CD4-positive, alpha-beta T cell treated with Interferon alpha-2 for 1 hour (primary cell): ENCODE measurements at places on chromosomes 12 and 14.

GRCh38 chr14:67952786-67953185, 133.2 kb downstream of the RAD51B start:
- no peak for DNase-seq

- DNase-seq = no peak
Observed at GRCh38 chr14:97916669-97917568, 1119.7 kb downstream of the VRK1 start.

DNA sequence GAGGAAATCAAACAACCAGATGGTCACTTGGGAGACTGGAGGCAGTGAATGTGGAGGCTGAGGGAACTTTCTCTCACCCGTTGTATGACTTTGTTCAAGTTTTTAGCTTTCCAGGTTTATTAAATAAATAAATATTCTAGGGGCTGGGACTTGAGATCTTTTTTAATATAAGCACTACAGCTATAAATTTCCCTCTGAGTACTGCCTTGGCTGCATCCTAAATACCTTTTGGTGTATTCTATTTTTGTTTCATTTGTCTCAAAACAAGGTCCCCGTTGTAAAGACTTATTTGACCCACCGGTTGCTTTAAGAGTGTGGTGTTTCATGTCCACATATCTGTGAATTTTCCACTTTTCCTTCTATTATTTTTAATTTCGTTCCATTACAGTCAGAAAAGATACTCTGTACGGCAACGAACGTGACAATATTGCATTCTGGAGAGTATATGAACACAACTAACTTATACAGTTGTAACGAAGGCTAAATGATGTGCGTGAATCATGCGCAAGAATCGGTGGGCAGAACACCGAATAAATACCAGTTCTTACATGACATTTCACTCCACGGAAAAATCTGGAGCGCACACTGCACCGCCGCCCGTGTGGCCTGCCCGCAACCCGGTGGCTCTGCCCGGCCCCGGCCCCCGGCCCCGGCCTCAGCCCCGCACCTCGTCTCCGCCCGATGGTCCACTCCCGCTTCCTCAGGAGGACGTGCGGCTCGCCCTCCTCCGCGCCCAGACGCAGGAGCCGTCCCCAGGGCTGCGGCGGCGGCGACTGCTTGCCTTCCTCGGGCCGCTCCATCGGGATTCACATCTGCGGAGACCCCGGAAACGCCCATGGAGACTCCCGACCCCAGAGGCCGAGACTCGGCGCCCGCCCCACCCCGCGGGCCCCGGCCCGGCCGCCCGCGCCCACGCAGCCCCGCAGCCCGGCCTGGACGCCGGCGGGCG, 602 bp downstream of the CHFR start:
- DNase-seq = no peak

DNA sequence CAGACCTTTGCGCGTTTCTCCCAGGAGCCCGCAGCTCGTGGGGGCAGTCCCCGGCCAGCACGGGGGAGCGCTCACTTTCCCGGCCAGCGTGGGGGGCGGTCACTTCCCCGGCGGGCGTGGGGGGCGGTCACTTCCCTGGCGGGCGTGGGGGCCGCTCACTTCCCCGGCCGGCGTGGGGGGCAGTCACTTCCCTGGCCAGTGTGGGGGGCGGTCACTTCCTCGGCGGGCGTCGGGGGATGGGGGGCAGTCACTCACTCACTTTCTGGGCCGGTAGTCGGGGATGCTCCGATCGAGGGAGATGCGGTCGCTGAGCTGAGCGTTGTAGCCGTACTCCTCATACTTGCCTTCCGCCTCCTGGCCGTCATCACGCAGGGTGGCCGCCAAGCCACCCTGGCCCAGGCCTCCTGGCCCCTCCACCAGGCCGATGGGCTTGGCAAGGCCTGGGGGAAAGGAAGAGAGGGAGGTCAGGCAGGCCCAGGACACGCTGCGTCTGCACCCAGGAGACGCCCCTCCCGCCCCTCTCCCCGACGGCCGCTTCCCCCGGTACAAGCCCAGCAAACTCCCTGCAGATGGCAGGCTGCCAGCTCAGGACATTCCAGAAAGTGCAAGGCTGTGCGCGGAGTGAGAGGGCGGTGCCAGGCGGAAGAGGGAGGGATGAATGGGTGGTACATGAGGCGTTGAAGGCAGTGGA, 43.3 kb downstream of the GALNT9 start:
- DNase-seq = no peak

DNA sequence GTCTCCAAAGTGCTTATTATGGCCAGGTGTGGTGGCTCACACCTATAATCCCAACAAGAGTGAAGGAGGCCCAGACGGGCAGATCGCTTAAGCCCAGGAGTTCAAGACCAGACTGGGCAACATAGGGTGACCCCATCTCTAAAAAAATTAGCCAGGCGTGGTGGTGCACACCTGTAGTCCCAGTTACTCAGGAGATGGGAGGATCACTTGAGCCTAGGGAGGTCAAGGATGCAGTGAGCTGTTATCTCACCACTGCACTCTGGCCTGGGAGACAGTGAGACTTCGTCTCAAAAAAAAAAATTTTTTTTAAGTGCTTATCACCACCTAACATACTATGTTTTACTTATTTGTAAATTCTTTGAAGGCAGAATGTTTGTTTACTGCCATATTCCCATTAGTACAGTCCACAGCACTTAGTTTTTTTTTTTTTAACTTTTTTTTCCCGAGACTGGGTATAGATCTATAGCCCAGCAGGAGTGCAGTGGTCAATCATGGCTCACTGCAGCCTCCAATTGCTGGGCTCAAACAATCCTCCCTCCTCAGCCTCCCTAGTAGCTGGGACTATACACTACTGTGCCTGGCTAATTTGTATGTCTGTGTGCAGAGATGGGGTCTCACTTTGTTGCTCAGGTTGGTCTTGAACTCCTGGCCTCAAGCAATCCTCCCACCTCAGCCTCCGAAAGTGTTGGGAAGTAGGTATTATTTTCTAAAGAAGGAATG, 4.7 kb upstream of the KANSL2 start:
- DNase-seq = no peak

DNA sequence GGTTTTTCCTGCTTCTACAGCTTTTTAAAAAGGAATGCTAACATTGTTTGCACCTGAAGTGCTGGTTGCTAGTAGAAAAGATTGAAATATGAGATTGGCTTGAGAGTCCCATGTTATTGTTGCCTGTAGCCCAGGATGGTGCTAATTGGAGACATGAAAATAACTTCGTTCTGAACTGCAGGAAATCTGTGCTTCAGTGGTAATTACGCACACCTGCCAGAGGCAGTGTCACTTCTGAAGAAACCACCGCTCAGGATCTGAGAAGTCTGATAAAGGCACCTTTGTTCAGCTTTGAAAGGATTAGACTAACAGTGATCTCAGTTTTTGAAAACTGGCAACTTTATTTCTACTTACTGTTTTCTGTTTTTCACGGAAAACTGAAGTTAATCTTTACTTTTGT, 15.5 kb upstream of the ATP6V0A2 start:
- no peak for DNase-seq

DNA sequence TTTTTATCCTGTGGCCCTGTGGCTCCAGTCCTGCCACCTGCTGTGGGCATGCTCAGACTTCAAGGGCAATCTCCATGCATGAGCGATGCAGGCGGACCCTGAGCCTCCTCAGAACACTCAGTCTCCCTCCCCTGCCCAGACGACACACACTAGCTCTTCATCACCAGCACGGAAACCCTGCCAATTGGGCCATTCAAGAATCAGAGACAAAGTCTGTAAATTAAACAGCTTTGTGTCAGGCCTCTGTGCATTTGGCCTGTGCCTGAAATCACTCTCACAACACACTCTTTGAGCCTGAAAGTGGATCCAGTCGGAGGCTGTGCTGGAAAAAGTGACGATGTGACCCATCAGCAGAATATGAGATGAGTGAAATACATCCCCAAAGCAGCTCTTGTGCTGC, 12.5 kb downstream of the POU6F1 start:
- DNase-seq = no peak

DNA sequence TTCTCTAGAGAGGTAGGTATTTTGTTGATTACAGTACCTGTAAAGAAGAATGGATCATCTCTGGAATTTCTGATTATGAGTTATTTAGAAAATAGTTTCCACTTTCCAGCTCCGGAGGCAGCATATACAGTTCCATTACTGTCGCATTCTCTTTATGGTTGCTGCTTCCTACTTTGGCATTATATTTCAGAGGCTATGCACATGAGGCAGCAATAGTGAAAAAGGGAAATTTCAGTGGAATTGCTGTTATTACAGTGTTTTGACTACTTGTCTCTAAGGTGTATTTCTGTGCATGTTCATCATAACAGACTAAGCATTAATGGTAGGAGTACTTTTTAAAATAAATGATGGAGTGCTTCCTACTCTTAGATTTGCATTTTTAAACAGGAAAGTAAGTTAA, 10.2 kb downstream of the GNG2 start:
- no peak for DNase-seq

DNA sequence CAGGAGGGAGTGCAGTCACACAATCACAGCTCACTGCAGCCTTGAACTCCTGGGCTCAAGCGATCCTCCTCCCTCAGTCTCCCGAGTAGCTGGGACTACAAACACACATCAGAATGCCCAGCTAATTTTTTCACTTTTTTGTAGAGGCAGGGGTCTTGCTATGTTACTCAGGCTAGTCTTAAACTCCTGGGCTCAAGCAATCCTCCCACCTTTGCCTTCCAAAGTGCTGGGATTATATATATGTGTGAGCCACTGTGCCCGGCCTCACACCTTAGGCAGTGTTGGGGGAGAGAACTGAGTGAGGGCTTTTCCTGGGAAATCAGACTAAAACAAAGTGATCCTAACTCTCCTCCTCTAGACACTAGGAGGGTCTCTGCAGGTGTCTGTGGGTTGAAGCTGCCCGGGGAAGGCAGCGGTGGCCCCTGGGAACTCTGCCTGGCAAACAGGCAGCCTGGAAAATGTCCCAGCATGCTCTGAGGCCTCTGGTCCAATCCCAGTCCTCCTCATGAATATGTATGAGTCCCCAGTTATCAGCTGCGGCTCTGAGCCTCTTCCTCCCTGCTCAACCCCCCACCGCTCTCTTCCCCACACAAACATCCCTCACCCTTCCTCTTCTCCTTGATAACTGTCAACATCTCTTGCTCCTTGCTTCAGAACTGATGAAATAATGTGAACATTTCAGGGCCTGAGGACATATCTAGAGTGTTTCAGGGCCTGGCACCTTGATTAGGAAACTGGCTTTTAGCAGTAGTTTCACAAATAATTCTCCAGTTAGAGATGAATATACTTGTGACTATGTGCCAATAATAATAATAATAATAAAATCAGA, 7.9 kb upstream of the NAA25 start:
- peak; percentile 15 for DNase-seq

- no peak for DNase-seq
Observed at GRCh38 chr12:5345534-5345933, 86.4 kb upstream of the NTF3 start.

DNA sequence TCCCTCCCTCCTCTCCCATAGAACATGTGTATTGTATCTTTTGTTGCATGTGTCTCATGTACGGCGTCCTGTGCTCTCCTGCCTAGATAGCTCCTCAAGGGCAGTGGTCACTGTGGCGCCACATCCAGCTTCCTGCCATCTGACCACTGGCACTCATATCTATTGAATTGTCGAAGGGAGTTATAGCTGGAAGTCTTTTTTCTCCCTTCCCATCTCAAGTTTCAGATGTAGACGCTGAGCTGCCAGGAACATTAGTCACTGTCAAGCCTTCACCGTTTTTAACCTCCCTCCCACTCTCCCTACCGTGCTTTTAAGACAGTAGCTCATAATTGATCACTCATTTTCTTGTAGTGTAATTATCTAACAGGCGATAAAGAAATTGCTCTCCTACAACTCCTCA, 33.0 kb downstream of the MTHFD1 start:
- no peak for DNase-seq

- no peak for DNase-seq
Observed at GRCh38 chr12:121915841-121916321, 2.5 kb upstream of the CFAP251 start.

DNA sequence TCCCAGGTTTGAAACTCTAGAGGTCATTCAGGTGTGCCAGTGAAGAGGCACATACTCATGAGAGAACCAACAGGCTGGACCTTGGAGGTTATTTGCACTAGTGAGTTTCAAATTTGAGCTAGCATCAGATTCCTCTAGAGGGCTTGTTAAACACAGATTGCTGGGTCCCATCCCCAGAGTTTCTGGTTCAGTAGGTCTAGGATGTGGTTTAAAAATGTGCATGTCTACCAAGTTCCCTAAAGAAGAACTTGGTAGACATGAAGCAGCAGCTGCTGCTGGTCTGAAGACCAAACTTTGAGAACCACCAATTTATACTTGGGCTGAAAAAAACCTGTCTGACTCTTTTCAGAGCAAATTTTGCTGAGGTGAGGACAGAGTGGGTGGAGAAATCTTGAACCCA, 61.7 kb downstream of the SUSD6 start:
- no peak for DNase-seq

GRCh38 chr12:5439371-5439771, 7.5 kb downstream of the NTF3 start:
- no peak for DNase-seq

DNA sequence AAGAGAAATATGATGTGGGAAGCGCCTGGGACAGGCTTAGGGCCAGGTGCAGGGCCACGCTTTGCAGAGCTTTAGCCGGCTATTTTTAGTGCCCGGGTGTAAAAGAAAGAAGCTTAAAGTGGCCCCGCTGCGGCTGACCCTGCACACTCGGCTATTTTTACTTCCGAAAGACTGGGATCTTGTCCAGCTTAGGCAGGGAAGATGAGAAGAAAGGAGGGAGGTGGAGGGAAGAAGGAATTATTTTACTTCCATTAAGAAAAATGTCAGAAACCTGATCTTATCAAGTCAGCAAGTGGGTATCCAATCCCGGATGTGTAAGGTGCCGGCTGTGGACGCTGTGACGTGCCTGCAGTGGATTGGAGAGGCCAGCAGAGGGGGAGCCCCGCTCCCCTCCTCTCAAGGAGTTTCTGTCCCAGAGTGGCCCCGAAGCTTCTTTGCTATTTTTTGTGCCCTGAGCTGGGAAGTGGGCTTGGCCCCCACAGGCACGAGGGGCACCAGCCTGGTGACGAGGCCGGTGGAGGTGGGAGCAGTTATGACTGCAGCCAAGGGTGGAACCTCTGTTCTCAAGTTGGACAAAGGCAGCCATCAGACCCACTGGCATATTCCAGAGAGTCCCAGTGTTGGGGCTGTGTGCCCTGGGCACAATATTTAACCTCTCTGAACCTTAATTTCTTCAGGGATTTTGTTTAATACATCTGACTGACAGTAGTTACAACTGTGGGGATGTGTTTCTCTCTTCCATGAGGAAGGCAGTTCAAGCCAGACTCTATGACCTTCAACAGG, 97.7 kb downstream of the ESRRB start:
- DNase-seq = no peak

GRCh38 chr12:55724226-55724939, 4.2 kb downstream of the RDH5 start:
- peak; percentile 78 for DNase-seq

- DNase-seq = no peak
Observed at GRCh38 chr14:103186909-103187586, 63.8 kb downstream of the TNFAIP2 start.

GRCh38 chr14:47935332-47935731, 259.9 kb upstream of the MDGA2 start:
- no peak for DNase-seq

- no peak for DNase-seq
Observed at GRCh38 chr14:90451961-90452360, 55.1 kb downstream of the CALM1 start.

DNA sequence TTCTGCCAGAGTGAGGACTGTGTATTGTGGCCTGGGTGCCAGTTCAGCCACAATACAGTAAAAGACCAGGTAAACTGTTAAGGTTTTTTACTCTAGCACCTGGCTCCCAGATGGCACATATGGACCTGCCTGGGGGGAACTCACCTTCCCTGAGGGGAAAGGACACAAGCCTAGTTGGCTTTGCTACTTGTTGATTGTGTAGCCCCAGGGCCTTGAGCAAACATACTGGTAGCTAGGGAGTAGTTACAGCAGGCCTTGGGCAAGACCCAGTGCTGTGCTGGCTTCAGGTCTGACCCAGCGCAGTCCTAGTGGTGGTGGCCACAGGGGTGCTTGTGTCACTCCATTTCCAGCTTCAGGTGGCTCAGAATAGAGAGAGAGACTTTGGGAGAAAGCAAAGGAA, 216.4 kb downstream of the KLHL28 start:
- DNase-seq = no peak
